ENCODE measurements at places on chromosomes 1 and 21. TPM values are rescaled to one million over a fixed set of nuclear protein-coding genes. Genes with fewer than 3 reads are reported as not detected.

- DNase-seq: no peak
Observed at GRCh38 chr1:19057784-19058475, 101.5 kb upstream of the IFFO2 start.

GRCh38 chr1:85452948-85453347 is 12.0 kb downstream of the DDAH1 start:
- DNase-seq: no peak

DNA sequence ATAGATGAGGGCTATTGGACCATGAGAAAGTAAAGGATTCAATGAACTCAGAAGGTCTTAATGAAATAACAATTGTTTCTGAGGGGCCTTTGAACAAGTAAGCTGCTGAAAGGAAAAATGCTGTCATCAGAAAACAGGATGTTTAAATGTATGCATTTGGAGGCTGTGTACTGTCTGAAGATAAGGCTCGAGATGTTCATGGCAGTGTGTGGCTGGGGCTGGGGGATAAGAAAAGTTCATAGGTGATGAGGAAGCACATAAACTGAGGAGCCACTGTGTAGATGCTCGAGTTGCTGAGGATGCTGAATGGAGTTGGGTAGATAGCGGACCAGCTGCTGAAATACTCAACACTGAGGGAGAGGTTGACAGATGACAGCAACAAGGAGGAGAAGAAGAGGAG is 17.8 kb downstream of the THEM4 start:
- no peak for DNase-seq

RBBP4 gene
- 192 TPM for total RNA-seq

Data from spinal cord (tissue), 10 donors.